ENCODE measurements at places on chromosomes 13 and 19. TPM values are rescaled to one million over a fixed set of nuclear protein-coding genes. Genes with fewer than 3 reads are reported as not detected.

CADM4 gene
- total RNA-seq = 0.39 TPM

PPP5C gene
- total RNA-seq = 136 TPM

PSG5 gene
- not detected for total RNA-seq

ZNF577 gene
- 5.8 TPM for total RNA-seq

STOML3 gene
- not detected for total RNA-seq

PODNL1 gene
- total RNA-seq = not detected

KCNN4 gene
- 98.7 TPM for total RNA-seq

BORCS8 gene
- total RNA-seq = 33.2 TPM

FXYD7 gene
- total RNA-seq = not detected
